Endothelial cell of umbilical vein (primary cell): ENCODE measurements at places on chromosomes 4 and X.

DNA sequence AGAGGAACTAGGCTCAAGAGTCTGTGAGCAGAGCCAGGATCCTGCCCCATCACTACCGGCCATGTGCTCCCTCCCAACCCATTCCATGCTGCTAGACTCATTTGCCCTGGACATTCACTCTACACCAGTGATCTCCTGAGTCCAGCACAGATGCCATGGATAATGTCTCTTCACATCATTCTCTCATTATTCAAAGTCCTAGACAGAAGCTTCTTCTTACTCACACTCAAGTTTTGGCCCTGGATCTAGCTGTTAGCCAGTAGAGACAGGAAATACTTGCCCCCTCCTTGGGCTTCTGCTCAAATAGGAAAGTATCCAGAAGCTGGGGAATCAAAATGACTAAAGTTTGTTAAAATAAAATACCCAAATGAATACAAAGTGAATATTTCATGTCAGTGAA lies 266.8 kb upstream of the LDB2 start:
- no peak for DNase-seq

DNA sequence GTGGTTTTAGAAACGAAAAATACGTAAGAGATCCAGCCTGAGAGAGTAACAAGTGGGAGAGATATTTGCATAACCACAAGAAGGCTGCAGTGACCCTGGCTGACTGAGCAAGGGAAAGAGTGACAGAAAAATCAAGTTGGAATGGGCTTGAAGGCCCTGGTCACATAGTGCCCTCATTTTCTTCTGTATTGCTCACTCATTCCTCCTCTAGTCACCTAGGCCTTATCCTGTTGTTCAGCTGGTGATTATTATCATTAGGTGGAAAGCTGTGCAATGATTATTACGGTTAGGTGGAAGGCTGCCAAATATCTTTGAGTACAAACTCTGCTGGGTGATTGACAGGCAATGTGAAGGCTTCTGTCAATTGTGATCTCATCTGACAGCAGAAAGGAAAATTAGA lies 2384.1 kb downstream of the PCDH7 start:
- DNase-seq: no peak

DNA sequence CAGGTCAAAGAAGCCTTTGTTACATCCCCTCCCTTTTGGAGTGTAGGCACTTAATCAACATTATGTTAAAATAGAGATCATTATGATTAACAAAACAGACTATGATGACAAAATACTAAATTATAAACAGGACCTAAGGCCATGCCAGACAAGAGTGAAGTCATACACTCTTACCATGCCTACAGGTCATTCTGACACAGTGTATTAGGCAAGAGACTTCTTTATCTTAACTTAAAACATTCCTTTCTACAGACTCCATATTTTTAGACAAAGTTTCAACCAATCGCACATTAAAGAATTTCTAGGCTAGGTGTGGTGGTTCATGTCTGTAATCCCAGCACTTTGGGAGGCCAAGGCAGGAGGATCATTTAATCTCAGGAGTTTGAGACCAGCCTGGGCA lies 128.6 kb upstream of the SLC34A2 start:
- no peak for DNase-seq

DNA sequence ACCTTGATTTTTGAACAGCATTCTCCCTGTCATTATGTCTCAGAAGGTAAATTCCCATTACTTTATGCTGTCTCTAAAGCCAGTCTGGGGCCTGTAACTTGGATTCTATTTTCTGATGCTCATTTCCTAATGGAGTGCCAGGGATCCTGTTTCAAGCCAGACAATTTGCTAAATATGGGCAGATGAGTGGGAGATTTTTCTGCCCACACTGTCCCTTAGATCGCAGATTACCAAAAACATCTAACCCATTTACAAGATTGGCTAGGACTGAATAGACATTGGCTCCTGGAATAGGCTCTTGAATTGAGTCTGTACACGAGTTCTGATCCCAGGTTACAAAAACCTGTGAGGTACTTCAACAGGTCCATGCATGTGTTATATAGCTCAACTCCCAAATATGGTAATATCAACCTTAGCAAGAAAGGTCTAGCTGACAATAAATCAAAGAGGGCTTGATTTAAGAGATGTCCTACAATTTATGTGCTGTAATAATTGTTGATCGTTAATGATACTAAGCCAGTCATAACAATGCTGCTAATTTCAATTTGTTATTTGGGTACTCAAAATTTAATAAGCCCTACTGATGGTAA lies 5.7 kb downstream of the GPC3 start:
- no peak for DNase-seq

DNA sequence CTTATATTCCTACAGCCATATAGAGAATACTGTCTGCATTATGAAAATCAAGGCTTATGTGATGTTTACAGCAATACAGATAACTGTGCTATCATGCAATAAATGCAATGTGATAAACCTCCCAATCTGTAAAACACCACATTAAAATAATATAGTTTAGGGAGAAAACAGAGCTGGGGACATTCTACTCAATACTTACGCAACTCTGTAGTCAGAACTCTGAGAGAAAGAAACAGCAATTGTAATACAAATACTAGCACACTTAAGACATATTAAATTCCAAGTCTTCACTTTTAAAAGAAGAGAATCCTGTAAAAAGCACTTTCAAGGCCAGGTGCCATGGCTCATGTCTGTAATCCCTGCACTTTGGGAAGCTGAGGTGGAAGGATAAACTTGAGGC lies 61.4 kb downstream of the ANKRD17 start:
- no peak for DNase-seq

- DNase-seq: no peak
Measured at GRCh38 chr4:7912826-7913225, 26.8 kb downstream of the AFAP1 start.

- no peak for DNase-seq
Measured at GRCh38 chr4:15043922-15044321, 41.6 kb downstream of the CPEB2 start.
